Cerebellum (tissue), 4 donors: ENCODE measurements at places on chromosomes 2 and 18. TPM values are rescaled to one million over a fixed set of nuclear protein-coding genes. Genes with fewer than 3 reads are reported as not detected.
A peak's percentile ranks its signal among the peaks of the same experiment; 100 is the strongest.

DNA sequence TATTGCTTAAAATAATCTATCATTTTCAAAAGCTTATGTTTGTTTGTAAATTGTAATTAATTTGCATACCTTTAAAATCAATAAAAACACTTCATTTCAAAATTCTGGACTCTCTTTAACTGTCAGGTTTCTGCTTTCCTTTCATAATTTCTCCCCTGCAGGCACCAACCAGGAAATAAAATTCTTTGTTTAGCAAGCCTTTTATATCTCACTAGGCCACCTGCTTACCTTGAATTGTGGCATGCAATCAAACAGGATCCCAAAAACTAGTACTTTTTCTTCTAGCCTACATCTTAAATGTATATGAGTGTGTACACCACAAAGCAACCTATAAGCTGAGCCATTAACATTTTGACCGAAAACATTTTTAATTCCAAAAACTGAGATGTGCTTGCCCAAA is 233.1 kb downstream of the NR4A2 start:
- no peak for DNase-seq

GRCh38 chr2:121858369-121858768 is 102.9 kb downstream of the TSN start:
- no peak for DNase-seq

DNA sequence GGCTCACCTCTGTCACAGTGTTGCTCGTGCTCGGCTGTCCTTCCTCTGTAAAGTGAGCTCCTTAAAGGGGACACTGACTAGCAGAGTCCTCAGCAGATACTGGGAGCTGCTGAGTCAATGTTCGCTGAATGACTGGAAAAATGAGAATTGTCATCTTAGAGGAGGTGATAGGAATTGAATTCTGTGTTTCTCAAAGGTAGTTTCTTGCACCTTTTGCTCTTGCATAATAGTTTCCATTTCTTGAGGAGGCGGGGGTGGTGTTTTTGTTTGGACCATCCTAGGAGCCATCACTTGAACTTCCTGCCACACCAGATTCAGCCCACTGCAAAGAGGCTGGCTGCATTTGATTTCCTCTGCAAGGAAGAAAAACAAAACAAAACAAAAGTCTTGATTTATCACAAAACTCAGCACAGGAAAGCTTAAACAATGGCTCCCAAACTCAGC is 11.4 kb upstream of the RFX8 start:
- no peak for DNase-seq

Gene HOXD11
- total RNA-seq = not detected

Gene ELOA2
- total RNA-seq = not detected

DNA sequence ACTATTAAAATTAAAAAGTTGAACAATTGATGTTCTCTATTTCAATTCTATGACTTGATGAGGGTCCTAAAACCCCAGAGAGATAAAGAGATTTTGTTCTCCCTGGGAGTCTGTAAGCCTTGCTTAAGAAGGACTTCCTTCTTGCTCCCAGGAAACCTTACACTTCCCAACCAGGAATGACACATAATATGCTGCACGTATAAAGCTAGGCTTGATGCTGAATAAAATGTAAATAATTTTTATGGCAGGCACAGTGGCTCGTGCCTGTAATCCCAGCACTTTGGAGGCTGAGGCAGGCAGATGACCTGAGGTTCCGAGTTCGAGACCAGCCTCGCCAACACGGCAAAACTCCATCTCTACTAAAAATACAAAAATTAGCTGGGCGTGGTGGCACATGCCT is 27.8 kb downstream of the SPIRE1 start:
- no peak for DNase-seq

GRCh38 chr2:112433932-112434730 is 686 bp upstream of the RGPD8 start:
- no peak for DNase-seq

Gene POTEJ
- 0.45 TPM for total RNA-seq

DNA sequence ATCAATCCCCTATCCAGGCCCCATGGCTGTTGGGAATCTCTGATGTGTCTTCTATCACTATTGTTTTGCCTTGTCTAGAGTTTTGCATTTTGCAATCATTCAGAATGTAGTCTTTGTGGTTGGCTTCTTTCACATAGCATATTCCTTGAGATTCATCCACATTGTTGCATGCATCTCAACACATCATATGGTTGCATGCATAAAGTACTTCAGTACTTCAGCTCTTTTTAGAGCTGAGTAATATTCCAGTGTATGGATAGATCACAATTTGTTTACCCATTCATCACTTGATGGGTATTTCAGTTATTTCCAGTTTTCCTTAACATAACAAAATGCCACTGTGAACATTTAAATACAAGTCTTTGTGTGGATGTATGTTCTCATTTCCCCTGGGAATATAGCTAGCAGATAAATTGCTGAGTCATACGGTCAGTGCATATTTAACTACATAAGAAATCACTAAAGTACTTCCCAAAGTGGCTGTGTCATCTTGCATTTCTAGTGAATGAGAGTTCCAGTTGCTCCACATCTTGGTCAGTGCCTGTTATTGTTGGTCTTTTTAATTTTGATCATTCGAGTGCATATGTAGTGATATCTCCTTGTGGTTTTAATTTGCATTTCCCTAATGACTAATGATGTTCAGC is 138.8 kb downstream of the BCL11A start:
- no peak for DNase-seq

DNA sequence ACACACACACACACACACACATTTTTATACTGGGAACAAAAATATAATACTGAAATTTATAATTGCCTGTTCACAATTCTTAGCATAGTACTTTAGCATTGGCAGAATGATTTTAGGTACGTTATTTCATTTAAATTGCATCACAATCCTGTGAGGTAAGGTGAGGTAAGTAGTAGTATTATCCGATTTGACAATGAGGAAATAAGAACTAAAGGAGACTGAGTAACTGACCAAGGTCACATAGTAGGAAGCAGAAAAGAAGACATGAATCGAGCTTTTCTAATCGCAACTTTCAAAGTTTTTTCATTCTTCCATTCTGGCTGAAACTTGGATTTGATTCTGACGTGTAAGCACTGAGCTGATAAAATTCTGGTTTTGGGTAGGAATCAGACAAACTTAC is 351.2 kb downstream of the KIAA1328 start:
- DNase-seq = no peak

Gene CYP27A1
- total RNA-seq = 5.7 TPM

- DNase-seq = no peak
Observed at GRCh38 chr2:45776160-45776955, 124.9 kb downstream of the PRKCE start.

DNA sequence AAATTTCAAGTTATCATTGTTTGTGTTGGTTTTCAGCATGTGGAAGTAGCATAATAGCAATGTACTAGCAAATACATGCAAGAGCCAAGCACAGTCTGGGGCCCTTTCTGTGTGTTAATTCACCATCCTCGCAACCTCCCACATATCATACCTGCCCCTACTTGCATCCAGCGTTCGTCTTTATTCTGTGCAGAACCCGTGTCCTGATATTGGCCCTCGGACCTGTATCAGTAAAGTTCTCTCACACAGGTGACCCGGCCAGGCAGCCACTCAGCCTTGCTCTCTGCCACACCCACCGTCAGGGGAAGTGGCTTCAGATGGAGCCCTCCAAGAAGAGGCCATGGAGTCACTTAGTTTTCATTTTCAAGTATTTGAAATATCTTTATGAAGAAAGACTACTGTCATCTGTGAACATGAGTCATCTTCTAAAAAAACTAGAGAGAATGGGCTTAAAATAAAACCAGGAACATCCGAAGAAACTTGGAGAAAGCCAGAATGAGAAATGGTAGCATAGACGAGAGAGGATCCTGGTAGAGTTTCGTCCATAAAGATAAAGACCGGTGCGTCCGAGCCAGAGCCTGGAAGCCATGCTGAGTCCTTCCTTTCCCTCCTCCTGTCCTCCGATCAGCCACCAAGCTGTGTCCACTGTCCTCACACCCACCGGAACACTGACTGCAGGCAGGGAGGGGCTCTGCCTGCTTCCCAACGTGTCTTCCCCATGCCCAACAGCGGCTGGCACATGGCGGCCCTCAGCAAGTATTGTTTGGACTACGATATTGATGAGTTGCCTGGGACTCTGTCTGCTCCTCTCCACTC is 57.3 kb upstream of the RPL31 start:
- DNase-seq = no peak

GRCh38 chr2:58215429-58215828 is 25.7 kb downstream of the FANCL start:
- DNase-seq = no peak

GRCh38 chr2:40034198-40034597 is 255.1 kb upstream of the THUMPD2 start:
- DNase-seq = no peak

GRCh38 chr2:119736021-119736420 is 23.7 kb upstream of the PTPN4 start:
- DNase-seq = peak; percentile 44

DNA sequence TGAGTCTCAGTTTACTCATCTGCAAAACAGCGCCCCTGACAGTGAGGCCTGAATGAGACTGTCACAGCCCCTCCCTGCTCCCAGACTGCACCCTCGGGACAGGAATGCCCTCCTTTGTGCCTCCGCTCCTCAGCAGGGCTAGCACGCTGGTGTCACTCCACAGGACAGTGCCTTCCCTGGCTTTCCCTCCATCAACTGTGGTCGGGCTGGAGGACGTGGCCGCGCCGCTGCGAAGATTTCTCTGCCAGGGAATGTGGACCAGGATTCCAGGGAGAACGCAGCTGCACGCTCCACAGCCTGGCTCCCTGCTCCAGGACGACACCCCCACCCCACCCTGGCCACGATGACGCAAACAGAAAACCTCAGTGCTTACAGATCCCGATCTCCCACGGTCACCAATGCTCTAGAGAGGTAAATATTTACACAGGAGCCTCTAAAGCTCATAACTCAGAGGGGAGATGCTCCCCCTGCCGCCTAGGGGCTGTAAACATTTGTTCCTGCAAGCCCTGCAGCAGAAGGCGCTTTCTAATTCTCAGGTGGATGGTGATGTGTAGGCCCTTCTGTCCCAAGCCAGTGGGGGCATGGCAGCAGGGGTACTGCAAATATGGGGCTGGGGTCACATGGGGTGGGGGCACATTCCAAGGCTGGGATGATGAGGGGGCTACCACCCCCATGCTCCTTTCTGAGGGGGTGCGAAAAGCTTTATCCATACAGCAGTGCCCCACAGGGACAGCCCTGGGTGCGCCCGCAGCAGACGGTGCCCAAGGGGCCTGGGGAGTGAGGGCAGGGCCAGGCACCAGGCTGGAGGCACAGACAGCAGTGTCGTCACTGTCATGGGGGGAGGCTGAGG is 12.4 kb downstream of the HS6ST1 start:
- DNase-seq = no peak

GRCh38 chr2:143679617-143680016 is 550.4 kb downstream of the ARHGAP15 start:
- no peak for DNase-seq

Gene WNT10A
- 0.27 TPM for total RNA-seq

DNA sequence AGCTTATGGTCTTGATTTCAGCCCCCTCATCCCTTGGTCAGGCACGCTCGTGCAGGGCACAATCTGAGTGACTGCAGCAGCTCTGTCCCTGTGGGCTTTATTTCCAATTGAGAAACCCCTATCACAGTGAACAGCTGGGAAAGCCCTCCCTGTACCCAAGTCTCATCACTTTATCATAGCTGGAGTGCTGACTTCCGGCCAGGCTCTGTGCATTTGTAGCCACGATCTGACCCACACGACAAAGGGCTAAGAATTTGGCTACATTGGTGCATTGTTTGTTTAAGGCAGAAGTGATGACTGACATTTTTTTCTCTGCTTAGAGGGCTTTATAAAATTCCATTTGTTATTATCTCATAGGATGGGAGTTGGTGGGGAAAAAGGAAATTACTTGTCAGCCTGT is 184.4 kb downstream of the KCNS3 start:
- no peak for DNase-seq

Gene STARD6
- total RNA-seq = not detected
